ENCODE measurements at places on chromosomes 3 and 15. TPM values are rescaled to one million over a fixed set of nuclear protein-coding genes. Genes with fewer than 3 reads are reported as not detected.

MESP2 gene
- 1.5 TPM for total RNA-seq

CILP gene
- 69.5 TPM for total RNA-seq

FURIN gene
- total RNA-seq: 32.6 TPM

DNA sequence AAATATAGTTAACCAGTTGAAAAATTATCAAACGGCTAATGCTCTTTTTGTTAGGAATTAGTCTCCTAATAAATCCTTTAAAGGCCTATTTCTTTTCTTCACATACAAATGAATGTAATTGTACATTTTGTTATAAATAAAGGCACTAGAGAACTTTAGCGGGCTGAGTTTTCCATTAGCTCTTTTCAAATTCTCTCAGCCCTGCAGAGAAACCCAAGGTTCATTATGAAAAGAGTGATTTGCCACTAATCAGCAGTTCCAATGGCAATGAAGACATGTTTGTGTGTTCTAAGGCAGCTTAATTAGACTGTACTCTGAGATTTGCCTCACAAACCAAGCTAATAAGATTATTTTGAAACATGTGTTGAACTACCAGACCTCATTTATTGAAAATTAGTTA lies 64.6 kb upstream of the P2RY1 start:
- DNase-seq: no peak

GRCh38 chr3:188567478-188568195 lies 413.7 kb downstream of the LPP start:
- no peak for DNase-seq

GRCh38 chr3:107198581-107199181 lies 178.6 kb upstream of the CCDC54 start:
- DNase-seq: peak; percentile 13

- no peak for DNase-seq
Observed at GRCh38 chr3:15903759-15904720, 106.3 kb upstream of the ANKRD28 start.

DNA sequence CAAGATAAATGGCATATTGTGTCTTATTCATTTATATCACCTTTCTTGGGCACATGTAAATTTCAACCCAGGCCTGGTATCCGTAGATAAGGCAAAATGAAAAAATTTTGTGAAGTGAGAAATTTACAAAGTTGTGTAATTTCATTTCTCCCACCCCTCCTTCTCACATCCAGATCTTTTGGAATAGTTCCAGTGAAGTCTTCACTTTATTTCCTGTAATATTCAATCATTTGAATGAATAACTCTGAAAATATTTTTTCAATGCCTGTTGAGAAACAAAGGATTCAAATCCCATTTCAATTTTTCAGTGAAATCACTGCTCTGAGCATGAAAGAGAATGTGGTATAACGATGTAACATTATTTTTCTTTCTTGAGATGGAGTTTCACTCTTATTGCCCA lies 53.4 kb downstream of the BTLA start:
- no peak for DNase-seq

DNA sequence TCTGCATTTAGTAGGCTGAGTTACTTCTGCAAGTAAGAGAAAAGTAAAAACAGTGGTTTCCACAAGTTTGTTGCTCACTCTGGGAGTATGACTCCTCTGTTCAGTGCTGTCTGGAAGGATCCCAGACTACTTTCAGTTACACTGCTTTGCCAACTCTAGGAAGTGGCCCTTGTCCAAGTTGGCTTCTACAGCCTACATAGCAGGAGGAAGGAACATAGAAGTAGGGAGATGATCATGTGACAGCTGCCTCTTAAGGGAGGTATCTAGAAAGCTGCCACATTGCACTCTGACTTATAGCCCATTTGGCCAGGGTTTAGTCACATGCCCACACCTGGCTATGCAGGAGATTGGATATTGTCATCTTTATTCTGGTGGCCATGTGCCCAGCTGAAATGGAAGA lies 298.1 kb downstream of the NSUN3 start:
- peak; percentile 26 for DNase-seq

DNA sequence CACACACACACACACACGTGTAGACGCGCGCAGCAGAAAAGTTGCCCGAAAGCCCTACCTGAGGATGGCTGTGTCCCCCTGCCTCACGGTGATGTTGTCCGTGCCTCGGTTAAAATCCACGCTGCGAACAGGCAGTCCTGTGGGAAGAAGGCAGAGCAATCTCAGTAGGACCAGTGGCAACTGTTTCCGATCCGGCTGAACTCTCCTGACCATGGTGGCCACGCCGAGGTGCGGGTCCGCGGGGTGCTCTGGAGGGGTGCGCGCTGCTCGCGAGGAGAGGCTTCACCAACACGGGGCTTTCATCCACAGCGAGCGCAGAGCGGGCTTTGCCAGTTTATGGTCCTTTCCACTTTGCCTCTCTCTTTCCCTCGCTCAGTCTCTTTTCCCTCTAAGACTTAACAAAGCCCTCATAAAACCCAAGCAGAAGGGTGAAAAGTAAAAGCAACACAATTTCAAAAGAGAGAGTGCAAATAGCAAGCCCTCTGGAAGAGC lies 422 bp downstream of the LSAMP start:
- no peak for DNase-seq
